ENCODE measurements at places on chromosomes 2 and 18. TPM values are rescaled to one million over a fixed set of nuclear protein-coding genes. Genes with fewer than 3 reads are reported as not detected.
A peak's percentile ranks its signal among the peaks of the same experiment; 100 is the strongest.

Gene SLC16A14
- total RNA-seq, result 4.9 TPM

Gene LYPD6
- total RNA-seq, result 0.82 TPM

Gene L3MBTL4
- total RNA-seq, result 0.41 TPM

Gene ANKRD23
- 4.4 TPM for total RNA-seq

DNA sequence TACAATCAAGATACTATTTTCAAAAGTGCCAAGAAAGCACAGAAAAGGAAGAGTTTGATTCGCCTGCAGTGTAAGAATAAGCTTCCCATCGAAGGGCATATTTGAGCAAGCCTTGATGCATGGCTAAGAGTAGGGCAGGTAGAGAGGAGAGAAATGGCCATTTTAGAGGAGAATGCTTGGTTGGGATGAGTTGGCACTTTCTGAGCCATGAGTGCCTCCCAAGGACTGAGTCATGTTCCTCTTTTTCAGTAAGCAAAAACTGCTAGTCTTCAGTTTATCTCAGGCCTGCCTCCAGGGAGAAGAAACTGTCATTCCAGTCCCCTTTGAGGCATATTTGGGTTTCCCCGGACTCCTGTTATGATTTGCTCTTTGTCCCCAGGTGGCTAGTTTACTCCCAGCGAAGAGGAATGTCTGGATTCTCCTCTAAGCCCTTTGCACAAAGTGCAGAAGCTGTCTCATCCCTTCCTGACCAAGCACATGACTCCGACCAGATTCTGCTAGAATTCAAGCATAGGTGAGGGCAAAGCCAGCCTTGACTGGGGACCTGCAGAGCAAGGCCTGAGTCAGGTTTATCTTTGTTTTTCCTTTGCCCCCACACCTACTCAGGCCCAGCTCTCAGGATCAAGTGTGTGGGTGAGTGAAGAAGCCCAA lies 115.2 kb downstream of the TTC32 start:
- H3K27me3 ChIP-seq, result no peaks in the 10 kb centered on the region
- no peaks in the 10 kb centered on the region for H3K36me3 ChIP-seq
- DNase-seq, result no peak
- H3K27ac ChIP-seq, result peak overlapping the region; percentile 90
- peaks cover 35% of the 10 kb centered on the region for H3K4me1 ChIP-seq

DNA sequence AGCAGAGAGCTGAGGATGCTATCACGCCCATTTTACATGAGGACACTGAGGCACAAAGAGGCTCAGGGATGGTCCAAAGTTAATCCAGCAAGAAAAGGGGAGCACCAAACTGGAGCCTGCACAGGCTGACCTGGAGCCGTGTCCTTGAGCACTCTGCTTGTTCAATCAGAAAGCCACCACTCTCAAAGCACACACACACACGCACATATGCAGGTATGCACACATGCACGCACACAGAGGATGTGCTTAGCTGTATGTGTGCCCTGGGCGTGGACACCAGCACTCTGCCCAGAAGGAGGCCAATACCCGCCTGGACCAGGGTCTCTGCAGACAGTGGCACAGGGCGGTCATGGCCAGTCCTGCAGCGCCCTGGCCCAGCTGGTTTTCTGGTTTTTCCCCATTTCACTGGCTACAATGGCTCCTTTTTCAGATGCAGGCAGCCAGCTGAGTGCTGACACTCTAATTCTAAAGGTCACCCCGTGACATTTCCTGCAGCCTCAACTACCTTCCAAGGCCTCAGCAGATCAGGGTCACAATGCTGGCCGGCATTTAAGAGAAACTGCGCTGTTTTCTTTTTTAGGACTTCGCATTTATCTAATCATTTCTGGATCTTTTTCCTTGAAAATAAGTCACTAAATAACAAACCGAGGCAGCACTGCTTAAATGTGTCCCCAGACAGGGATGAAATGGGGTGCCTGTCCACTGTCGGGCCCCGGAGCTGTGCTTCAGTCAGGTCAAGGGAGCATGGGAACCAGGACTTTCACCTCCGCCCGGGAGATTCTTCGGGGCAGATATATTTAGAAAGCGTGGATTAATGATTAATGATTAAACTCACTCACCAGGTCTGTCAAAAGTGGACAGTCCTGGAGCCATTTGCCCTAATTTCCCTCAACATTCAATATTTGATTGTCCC lies 104.5 kb downstream of the HDAC4 start:
- peaks cover 21% of the 10 kb centered on the region for H3K4me1 ChIP-seq
- H3K27ac ChIP-seq, result no peak overlapping the region
- H3K27me3 ChIP-seq, result no peaks in the 10 kb centered on the region

- no peak overlapping the region for H3K4me3 ChIP-seq
- H3K27ac ChIP-seq, result no peak overlapping the region
- no peaks in the 10 kb centered on the region for H3K36me3 ChIP-seq
These were observed 202.5 kb upstream of the SESTD1 start for GRCh38 chr2:179467111-179467510.

GRCh38 chr2:191148791-191149190 lies 2.0 kb downstream of the STAT4 start:
- no peak overlapping the region for H3K4me3 ChIP-seq
- DNase-seq, result no peak
- H3K4me1 ChIP-seq, result peaks cover 32% of the 10 kb centered on the region
- H3K36me3 ChIP-seq, result peaks cover 8% of the 10 kb centered on the region

DNA sequence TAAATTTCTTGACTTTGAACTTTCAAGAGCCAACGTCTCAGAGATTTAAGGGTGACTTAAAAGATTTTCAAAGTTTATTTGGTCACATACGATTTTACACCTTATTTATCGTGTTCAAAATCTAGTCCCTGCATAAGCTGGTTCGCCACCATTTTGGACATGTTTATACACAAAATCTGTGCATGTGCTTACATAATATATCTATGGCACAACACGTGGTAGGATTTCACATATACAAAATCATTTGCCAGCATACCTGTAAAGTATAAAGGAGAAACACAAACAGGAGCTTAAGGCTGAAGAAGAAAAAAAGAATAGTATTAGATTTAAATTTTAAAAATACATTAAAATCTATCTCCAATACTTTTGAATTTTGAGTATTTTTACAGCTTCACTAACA lies 190.0 kb upstream of the KYNU start:
- no peaks in the 10 kb centered on the region for H3K27me3 ChIP-seq
- no peaks in the 10 kb centered on the region for H3K4me1 ChIP-seq
- DNase-seq, result no peak
- no peak overlapping the region for H3K4me3 ChIP-seq

Gene LOXHD1
- total RNA-seq, result not detected

Gene SAG
- not detected for total RNA-seq

GRCh38 chr18:77132369-77133050 lies at the start of gene MBP:
Gene MBP, minus strand, starts transcription at chr18:77132783. Its CDS starts 27,522 bp downstream, at chr18:77105261.
- peak within 1 kb of the TSS; percentile 82 for H3K4me3 ChIP-seq
- H3K36me3 ChIP-seq, result no peaks in the 10 kb centered on the region
- H3K4me1 ChIP-seq, result peaks cover 51% of the 10 kb centered on the region
- H3K27ac ChIP-seq, result no peak within 1 kb of the TSS
- H3K27me3 ChIP-seq, result no peaks in the 10 kb centered on the region
- DNase-seq, result no peak

DNA sequence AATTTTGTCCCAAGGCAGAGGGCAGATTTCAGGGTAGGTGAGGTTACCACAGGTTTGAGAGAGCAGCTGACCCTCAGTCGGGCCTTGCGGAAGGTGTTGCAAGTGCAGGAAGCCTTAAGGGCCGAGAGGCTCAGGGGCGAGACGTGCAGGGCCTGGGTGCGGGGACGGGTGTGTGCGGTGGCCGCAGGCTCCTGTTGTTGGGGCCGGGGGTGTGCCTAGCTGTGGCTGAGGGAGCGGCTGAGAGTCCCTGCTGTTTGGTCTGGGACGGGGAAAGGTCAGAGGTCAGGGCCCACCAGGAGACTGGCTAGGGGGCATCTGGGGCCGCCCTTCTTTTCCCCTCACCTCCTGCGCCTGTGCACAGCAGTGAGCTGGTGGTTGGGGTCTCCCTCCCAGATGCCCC lies 52.5 kb downstream of the NTSR2 start:
- no peak overlapping the region for H3K27ac ChIP-seq
- H3K4me1 ChIP-seq, result no peaks in the 10 kb centered on the region

GRCh38 chr18:24333084-24333483 lies 64.5 kb downstream of the OSBPL1A start:
- H3K4me3 ChIP-seq, result no peak overlapping the region
- no peaks in the 10 kb centered on the region for H3K4me1 ChIP-seq
- no peaks in the 10 kb centered on the region for H3K27me3 ChIP-seq
- no peak for DNase-seq
- H3K36me3 ChIP-seq, result peaks cover 6% of the 10 kb centered on the region

DNA sequence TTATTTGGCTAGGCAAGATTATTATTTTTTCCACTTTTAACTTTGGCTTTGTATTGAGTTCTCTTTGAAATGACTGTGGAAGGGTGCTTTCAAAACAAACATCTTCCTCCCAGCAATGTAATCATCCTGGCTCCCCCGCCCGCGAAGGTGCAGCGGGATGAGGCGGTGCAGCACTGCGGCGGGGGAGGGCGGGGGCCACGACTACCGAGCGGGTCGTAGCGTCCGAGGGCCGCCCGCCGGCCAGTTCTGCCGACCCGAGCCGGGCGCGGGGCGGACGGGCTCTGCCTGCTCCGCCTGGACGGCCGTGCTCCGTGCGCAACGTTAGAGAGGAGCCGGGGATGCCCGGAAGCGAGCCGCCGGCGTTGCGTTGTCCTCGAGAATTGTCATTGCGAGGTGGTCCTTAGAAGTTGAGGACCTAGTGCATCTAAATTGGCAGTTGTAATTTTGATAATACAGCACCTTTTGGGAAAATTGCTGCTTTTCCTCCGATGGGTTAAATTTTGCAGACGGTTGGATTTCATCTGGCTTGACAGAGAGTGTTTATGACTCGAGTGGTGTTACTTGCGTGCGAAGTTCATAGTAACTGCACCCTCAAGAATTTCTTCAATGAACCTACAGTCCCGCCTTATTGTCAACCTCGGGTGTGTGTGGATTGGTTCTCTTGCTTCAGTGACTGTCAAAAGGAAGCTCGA lies 1.1 kb downstream of the EPC2 start:
- H3K27me3 ChIP-seq, result no peaks in the 10 kb centered on the region
- DNase-seq, result peak; percentile 84
- H3K27ac ChIP-seq, result peak overlapping the region; percentile 99
- H3K4me3 ChIP-seq, result peak overlapping the region; percentile 78
- H3K36me3 ChIP-seq, result no peaks in the 10 kb centered on the region

Gene DLX1
- 6.7 TPM for total RNA-seq

GRCh38 chr2:113041871-113042270 lies 10.8 kb downstream of the IL36B start:
- no peak for DNase-seq
- no peak overlapping the region for H3K27ac ChIP-seq

GRCh38 chr2:222287862-222288479 lies 10.8 kb downstream of the PAX3 start:
- H3K4me1 ChIP-seq, result peaks cover 14% of the 10 kb centered on the region
- no peak overlapping the region for H3K27ac ChIP-seq
- peaks cover 1% of the 10 kb centered on the region for H3K36me3 ChIP-seq
- peaks cover 71% of the 10 kb centered on the region for H3K27me3 ChIP-seq
- DNase-seq, result no peak

- no peak overlapping the region for H3K4me3 ChIP-seq
- no peaks in the 10 kb centered on the region for H3K4me1 ChIP-seq
- no peak overlapping the region for H3K27ac ChIP-seq
- H3K36me3 ChIP-seq, result no peaks in the 10 kb centered on the region
- H3K27me3 ChIP-seq, result no peaks in the 10 kb centered on the region
- DNase-seq, result no peak
These were observed 614.6 kb downstream of the SUCLG1 start for GRCh38 chr2:83844490-83844889.

GRCh38 chr2:202043475-202043874 lies 9.8 kb downstream of the FZD7 start:
- H3K4me3 ChIP-seq, result no peak overlapping the region
- peaks cover under 1% of the 10 kb centered on the region for H3K36me3 ChIP-seq
- no peaks in the 10 kb centered on the region for H3K27me3 ChIP-seq
- H3K4me1 ChIP-seq, result no peaks in the 10 kb centered on the region
- DNase-seq, result no peak

- H3K27me3 ChIP-seq, result no peaks in the 10 kb centered on the region
- H3K27ac ChIP-seq, result peak overlapping the region; percentile 55
- H3K4me1 ChIP-seq, result peaks cover 60% of the 10 kb centered on the region
- peaks cover 2% of the 10 kb centered on the region for H3K36me3 ChIP-seq
These were observed 22.4 kb upstream of the CCBE1 start for GRCh38 chr18:59719544-59720181.

GRCh38 chr18:79953971-79954651 lies 2.7 kb upstream of the SLC66A2 start:
- peak; percentile 42 for DNase-seq
- H3K27me3 ChIP-seq, result no peaks in the 10 kb centered on the region
- H3K27ac ChIP-seq, result no peak overlapping the region
- H3K4me3 ChIP-seq, result no peak overlapping the region
- H3K36me3 ChIP-seq, result peaks cover 2% of the 10 kb centered on the region

Gene CXCR1
- total RNA-seq, result not detected

DNA sequence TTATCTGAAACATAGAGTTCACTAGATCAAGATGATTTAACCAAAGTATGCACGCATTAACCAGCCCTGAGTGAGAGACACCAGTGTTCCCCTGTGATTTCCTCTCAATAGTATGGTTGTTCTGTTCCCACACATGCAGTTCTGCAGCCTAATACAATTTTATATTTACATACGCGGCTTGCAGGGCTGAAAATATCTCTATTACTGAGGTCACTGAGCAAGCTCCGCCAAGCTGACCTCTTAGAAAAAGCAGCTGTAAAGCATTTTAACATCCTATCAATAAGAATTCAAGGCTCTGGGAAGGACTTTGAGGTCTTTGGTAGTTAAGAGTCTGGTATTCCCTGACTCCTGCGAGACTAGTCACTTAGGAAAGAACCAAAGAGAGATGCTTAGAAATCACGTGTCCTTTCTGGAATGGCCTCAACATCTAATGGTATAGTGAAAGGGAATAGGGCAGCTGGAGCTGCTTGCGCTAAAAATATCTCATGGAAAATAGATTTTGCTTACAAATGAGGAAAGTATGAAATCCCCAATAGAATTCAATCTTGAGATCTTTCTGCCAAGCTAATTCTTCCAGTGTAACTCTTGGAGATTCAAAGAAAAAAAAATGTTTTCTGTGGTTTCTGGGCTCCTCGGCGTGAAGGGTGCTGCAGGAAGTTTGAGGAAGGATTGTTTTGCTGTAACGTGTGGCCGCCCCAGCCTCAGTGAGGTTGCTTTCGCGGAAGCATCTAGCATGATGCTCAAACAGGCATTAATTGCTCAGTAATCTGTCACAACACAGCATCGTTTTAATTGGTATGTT lies 59.2 kb downstream of the DOCK10 start:
- H3K27ac ChIP-seq, result peak overlapping the region; percentile 97
- H3K4me1 ChIP-seq, result peaks cover 35% of the 10 kb centered on the region
- H3K27me3 ChIP-seq, result no peaks in the 10 kb centered on the region

GRCh38 chr2:177180269-177181000 lies 32.2 kb upstream of the HNRNPA3 start:
- no peak overlapping the region for H3K27ac ChIP-seq
- no peak for DNase-seq
- H3K27me3 ChIP-seq, result no peaks in the 10 kb centered on the region
- no peaks in the 10 kb centered on the region for H3K36me3 ChIP-seq
- peaks cover 7% of the 10 kb centered on the region for H3K4me1 ChIP-seq
- H3K4me3 ChIP-seq, result no peak overlapping the region

- no peaks in the 10 kb centered on the region for H3K36me3 ChIP-seq
- DNase-seq, result no peak
- no peak overlapping the region for H3K27ac ChIP-seq
- no peaks in the 10 kb centered on the region for H3K4me1 ChIP-seq
These were observed 104.6 kb upstream of the EPHA4 start for GRCh38 chr2:221676566-221677172.

Data from chondrocyte (in vitro differentiated cells).